Motor neuron (in vitro differentiated cells): ENCODE measurements at places on chromosomes 11 and 22. TPM values are rescaled to one million over a fixed set of nuclear protein-coding genes. Genes with fewer than 3 reads are reported as not detected.
A peak's percentile ranks its signal among the peaks of the same experiment; 100 is the strongest.

Gene APOA5
- total RNA-seq: 0.13 and 0.16 TPM in 2 replicates

Gene GVQW3
- total RNA-seq: 15.9 and 16.3 TPM in 2 replicates

Gene OR52E8
- 0.18 TPM in 1 of 2 replicates, not detected in the other for total RNA-seq

Gene EPS8L2
- total RNA-seq: 30.4 and 41.9 TPM in 2 replicates

Gene TIMP3
- 8.8 and 9.1 TPM in 2 replicates for total RNA-seq

Gene MUC5AC
- 0.21 and 0.23 TPM in 2 replicates for total RNA-seq

Gene TRPM5
- 0.19 and 0.34 TPM in 2 replicates for total RNA-seq

Gene OR5B21
- total RNA-seq: 0.46 TPM in 1 of 2 replicates, not detected in the other

Gene FGF19
- 0.15 and 0.21 TPM in 2 replicates for total RNA-seq

DNA sequence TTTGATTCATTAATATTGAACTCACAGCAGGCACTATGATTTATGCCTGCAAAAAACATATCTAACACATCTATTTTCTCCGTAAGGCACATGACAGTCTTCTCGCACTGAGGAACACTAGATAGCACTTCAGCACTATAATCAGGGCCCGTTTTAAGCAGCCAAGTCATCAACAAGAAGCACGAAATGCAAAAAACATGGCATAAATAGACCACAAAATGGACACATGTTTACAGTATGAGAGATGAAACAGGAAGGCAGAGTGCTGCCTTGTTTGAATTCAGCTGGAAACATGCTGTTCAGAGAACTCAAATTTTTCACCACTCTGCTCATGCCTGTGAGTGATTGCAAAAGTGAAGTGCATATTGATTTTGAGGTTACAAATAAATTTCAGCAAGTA lies 205.8 kb upstream of the PDGFD start:
- ATAC-seq: no peak

DNA sequence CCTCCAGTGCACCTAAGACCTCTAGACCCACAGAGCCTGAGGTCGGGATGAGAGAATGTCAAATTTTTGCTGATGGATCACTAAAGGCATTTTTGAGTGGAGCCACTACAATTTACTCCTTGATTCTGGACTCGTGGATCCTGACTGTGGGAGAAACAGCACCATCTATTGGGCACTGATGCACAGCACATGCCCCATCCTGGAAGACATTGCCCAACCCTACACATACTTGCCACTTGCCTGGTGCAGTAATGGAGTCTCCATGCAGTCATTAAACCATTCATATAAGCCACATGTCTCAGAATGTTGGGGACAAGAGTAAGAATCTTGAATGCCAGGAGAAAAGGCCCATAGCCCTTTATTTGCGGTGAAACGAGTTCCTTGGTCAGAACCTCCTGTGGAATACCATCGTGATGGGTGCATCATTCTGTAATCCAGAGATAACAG lies 103.9 kb downstream of the GGTLC2 start:
- ATAC-seq: no peak

GRCh38 chr11:129067454-129067853 lies 124.7 kb downstream of the ARHGAP32 start:
- no peak for ATAC-seq

GRCh38 chr11:117090111-117090706 lies 8.0 kb downstream of the SIK3 start:
- no peak for ATAC-seq

DNA sequence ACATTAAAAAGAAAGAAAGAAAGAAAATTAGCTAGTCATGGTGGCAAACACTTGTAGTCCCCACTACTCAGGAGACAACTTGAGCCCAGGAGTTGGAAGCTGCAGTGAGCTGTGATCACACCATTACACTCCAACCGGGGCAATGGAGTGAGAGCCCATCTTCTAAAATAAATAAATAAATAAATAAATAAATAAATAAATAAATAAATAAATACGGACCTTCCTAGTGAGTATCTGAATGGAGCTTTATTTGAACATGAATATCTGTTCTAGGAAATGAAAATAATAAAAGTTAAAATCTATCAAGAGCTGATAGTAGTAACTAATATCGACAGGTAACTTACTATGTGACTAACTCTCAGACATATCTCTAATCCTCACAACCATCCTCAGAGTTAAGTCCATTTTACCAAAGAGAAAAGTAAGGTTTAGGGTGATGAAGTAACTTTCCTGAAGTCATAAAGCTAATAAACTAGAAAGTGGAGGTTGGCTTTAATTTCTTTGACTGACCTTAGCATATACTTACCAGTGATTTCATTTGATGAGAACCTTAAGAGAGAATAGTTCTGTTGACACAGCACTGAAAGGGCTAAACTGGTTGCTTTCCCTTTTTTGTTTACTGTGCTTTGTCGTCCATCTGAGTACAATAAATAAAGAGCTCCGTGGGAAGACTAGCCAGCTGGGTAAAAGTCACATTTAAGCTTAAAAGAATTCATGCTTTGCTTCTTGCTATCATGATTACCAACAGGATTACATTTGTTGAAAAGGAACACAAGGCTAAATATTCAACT lies 22.4 kb downstream of the ENTHD1 start:
- ATAC-seq: peak; percentile 55

DNA sequence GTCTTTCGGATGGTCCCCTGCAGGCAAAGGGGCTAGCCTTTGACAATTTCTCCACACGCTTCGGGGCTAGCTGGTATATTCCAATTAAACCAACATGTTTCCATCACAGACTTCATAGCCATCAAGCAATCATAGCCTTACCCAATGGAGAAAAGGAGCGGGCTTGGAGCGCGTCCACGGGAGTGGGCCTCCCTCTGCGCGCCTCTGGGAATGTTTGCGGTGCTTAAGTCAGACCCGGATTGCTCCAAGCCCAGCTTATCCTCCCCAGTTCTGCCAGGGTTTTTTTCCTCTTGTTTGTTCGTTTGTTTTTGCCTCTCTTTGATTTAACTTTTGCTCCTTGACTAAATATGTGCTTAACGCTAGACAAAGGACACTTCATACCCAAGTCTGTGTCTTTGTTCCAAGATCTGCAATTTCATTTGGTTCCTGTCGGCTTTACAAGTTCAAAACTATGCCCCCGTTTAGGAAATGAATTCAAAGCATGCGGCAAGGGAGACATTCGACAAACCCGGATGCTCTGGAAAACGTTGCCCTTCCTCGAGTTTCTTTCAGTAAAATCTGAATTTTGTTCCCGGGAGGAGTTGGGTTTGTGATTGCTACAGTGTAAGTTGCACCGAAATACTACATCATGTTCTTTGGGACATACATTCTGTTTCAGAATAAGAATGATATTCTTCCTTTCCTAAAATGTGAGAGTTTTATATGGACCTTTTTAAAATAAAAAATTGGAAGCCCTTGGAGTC lies 1.0 kb upstream of the GLB1L2 start:
- ATAC-seq: no peak

GRCh38 chr11:66479394-66480116 lies 679 bp upstream of the DPP3 start:
- ATAC-seq: peak; percentile 45

- peak; percentile 87 for ATAC-seq
Observed at GRCh38 chr22:39675947-39676346, 105.4 kb downstream of the CACNA1I start.

DNA sequence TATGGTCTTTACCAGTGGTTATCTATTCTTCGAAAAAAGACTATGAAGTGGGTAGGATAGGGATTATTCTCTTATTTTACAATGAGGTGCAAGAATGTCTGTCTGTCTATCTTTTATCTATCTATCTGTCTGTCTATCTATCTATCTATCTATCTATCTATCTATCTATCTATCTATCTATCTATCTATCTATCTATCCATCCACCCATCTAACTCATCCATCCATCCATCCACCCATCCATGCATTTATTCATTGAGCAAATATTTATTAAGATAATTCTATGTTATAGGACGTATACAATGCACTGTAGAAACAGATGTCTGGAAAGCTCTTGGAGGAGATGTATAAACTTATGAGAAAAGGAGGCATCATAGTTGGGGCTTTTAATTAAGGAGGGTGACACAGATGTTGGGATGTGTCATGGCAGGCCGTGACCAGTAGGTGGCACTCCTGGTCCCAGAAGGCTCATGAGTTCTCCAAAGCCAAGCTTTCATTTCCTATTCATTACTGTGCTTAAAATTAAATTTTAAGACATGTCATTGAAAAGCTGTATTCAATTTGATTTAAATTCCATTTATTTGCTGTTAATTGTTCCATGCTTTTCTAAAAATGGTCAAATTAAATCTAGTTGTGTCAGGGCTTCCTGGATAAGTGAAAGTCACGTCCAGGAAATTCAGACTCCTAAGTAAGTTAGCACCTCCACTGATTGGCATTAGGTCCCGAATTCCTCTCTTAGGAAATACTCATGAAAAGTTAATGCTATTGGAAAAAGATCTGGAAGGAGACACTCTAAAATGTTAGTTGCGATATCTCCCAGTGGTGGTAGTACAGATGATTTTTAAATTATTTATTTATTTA lies 19.0 kb upstream of the E2F8 start:
- ATAC-seq: no peak

DNA sequence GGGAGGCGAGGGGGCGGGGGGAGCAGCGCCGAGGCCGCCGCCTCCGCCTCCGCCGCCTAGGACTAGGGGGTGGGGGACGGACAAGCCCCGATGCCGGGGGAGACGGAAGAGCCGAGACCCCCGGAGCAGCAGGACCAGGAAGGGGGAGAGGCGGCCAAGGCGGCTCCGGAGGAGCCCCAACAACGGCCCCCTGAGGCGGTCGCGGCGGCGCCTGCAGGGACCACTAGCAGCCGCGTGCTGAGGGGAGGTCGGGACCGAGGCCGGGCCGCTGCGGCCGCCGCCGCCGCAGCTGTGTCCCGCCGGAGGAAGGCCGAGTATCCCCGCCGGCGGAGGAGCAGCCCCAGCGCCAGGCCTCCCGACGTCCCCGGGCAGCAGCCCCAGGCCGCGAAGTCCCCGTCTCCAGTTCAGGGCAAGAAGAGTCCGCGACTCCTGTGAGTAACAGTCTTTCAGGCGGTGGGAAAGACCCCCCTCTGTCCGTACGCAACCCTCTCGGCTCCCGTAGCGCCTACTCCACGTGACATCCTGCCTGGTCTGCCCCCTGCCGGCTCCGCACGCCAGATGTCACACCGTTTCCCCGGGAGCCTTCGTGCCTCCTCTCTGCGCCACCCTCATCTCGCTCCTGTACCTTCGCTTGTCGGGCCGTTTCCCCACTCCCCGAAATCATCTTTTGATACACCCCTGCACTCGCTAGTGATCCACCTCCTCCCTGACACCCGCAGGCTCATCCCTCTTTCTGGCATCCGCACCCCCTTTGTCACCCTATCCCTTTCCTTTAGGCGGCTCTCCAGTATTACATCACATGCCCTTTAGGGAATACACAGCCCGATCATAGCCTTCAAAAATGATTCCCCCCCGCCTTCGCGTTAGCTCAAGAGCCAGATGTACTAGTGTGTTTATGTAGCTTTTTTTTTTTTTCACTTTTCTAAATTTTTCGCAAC lies 598 bp downstream of the ZFP91 start:
- peak; percentile 56 for ATAC-seq

GRCh38 chr11:8566613-8567210 lies 27.3 kb downstream of the STK33 start:
- ATAC-seq: peak; percentile 92

- no peak for ATAC-seq
Observed at GRCh38 chr11:65719871-65720210, 757 bp downstream of the RNASEH2C start.

DNA sequence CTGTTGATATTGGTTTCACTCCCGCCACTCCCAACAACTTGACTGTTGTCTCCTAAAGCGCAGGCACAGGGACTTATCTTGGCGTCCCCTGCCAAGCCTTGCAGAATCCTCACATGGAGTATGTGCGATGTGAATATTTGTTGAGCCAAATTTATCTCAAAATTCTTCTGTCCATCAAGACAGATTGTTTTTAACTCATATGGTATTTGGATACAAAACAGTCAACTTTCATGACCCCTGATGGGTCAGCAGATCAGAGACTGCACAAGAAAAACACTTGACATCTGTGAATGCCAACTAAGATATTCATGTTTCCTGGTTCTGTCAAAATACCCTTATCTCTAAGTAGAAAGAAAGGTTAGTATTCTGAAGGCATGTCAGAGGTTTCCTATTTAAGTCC lies 221.7 kb upstream of the BLID start:
- no peak for ATAC-seq

GRCh38 chr11:20563866-20564265 lies 35.5 kb upstream of the SLC6A5 start:
- ATAC-seq: no peak
